Activated T-helper 1 cell treated with anti-CD3 and anti-CD28 coated beads, Interleukin-12 subunit alpha, Interleukin-12 subunit beta, Interleukin-2, Interleukin-4 antibody, amounts not matched to agents 30 ng/mL and 10 ng/mL and 1 ng/mL, durations not matched to agents 14 hours and 24 hours and 36 hours (primary cell): ENCODE measurements at places on chromosomes 3 and 15. TPM values are rescaled to one million over a fixed set of nuclear protein-coding genes. Genes with fewer than 3 reads are reported as not detected.
A peak's percentile ranks its signal among the peaks of the same experiment; 100 is the strongest.

DNA sequence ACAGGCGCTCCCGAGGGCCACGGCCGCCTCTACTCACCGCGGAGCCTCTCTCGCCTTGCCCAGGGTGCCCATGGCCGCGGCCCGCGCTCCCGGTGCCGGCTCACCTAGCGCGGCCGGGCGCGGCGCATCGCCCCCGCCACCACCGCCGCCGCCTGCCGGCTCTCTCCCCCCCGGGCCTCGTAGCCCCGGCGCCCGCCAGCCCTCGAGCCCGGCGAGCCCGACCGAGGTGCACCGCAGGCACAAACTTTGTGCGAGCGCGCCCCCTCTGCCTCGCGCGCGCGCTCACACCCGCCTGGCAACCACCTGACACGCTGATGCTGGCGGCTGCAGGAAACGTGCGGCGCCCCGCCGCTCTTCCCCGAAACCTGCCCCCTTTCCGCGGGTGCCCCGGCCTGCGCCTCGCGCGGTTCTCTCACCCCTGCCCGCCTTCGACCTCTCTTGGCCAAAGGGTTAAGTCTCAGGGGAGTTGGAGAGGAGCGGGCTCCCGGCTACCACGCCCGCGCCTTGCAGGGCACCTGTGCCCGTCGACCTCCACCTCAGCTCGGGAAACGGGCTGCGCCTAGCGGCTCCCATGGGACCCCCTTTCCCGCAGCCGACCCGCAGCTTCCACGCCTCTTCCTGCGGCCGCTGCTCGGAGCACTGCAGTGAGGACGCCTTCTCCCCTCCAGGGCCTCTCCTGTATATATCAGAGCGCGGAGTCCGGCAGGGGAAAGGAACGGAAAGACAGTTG, at the start of gene RASGRP1:
Gene RASGRP1, minus strand, starts transcription at position 258 of the 730 bp plus-strand sequence. Its CDS starts 186 bp downstream, at position 72.
- peaks cover 36% of the 10 kb centered on the region for H3K36me3 ChIP-seq
- peaks cover 2% of the 10 kb centered on the region for H3K27me3 ChIP-seq
- peak within 1 kb of the TSS; percentile 96 for H3K4me3 ChIP-seq
- DNase-seq: peak; percentile 81
- peaks cover 53% of the 10 kb centered on the region for H3K4me1 ChIP-seq
- H3K27ac ChIP-seq: peak within 1 kb of the TSS; percentile 98

DNA sequence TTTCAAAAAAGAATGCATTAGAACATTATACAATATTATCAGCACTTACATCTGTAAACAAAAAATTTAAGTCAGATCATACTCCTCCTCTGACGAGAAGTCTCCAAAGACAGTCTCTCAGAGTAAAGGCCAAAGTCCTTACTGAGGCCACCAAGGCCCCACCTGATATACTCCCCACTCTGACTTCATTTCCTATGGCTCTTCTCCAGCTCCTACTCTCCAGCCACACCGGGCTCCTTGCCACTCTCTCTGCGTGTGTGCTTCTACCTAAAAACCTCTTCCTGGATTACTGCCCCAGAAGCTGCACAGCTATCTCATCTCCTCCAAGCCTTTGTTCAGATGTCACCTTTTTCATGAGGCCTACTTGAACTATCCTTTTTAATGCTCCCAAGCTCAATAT, 5.0 kb downstream of the DCP1A start:
- H3K4me1 ChIP-seq: peaks cover 45% of the 10 kb centered on the region
- no peak overlapping the region for H3K27ac ChIP-seq
- H3K4me3 ChIP-seq: no peak overlapping the region
- H3K36me3 ChIP-seq: peaks cover 36% of the 10 kb centered on the region
- H3K27me3 ChIP-seq: no peaks in the 10 kb centered on the region

GRCh38 chr3:179348325-179349013, 960 bp downstream of the MFN1 start:
- peaks cover 17% of the 10 kb centered on the region for H3K36me3 ChIP-seq
- H3K4me3 ChIP-seq: peak overlapping the region; percentile 98
- no peaks in the 10 kb centered on the region for H3K27me3 ChIP-seq
- no peak for DNase-seq
- peak overlapping the region; percentile 96 for H3K27ac ChIP-seq

DNA sequence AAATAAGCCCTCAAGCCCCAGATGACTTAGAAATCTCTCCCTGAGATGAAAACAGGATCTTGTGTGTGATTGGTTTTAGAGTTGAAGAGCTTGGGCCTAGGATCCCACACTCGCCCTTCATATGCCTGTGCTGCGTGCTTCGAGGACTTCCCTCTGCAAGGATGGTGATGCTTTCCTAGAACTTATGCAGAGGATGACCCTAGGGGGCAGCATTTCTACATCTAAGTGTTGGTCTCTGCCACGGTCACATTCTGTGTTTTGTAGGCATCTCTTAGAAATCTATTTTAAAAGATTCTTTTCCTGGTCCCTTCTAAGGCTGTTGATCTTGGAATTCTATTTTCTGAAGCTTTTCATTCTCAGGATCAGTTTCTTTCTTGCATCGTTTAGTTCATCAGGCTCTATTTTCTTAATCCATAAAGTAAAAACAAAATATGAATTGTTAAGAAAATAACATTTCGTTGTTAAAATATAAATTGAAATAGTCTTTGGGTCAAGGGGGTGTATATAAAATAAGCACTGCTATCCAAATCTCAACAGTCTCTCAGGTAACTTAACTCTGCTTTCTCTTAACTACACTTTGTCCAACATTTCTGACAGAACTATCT, 45.7 kb downstream of the WDR76 start:
- H3K4me3 ChIP-seq: no peak overlapping the region
- peaks cover 23% of the 10 kb centered on the region for H3K36me3 ChIP-seq
- H3K4me1 ChIP-seq: no peaks in the 10 kb centered on the region
- H3K27ac ChIP-seq: no peak overlapping the region
- no peak for DNase-seq

DNA sequence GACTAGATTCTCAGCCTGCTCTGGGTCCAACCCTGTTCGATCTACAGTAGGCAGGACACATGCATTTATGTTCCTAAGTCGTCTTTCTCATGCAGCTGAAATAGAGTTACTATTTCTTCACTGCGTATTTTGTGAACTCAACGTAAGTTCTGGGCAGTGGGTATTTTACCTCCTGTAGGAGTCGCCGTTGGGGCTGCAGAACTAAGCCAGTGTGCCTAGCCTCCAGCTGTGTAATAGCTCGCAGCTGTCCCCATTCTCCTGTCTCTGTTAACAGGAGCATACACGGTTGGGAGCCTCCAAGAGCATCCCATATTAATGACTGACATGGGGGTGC, 58.4 kb upstream of the HRH1 start:
- peaks cover 21% of the 10 kb centered on the region for H3K4me1 ChIP-seq
- peak overlapping the region; percentile 8 for H3K4me3 ChIP-seq
- no peaks in the 10 kb centered on the region for H3K36me3 ChIP-seq
- DNase-seq: no peak

Gene SOX14
- not detected in 2 replicates for total RNA-seq

Gene LRRC34
- 2.8 and 2.9 TPM in 2 replicates for total RNA-seq
